ENCODE measurements at places on chromosomes 7 and 10. TPM values are rescaled to one million over a fixed set of nuclear protein-coding genes. Genes with fewer than 3 reads are reported as not detected.
A peak's percentile ranks its signal among the peaks of the same experiment; 100 is the strongest.

DNA sequence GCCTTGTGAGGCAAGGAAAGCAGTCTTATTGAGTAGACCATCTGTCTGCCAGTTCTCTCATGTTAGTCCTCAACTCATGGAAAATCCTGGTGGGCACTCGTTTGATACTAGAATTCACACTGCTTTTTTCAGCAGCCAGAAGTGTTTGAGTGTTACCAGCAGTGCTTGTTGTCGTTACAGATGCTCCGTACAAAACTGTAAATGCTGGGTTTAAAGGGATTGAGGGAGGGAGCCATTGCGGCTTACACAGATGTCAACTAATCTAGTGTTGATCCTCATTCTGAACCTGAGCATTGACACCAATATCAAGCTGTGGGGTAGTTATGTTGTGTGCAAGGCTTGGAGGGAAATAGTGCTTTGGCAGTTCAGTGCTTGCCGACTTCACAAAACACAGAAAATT is 348.6 kb downstream of the AUTS2 start:
- DNase-seq, result no peak

The SOSTDC1 gene
- total RNA-seq, result 1.4 TPM

DNA sequence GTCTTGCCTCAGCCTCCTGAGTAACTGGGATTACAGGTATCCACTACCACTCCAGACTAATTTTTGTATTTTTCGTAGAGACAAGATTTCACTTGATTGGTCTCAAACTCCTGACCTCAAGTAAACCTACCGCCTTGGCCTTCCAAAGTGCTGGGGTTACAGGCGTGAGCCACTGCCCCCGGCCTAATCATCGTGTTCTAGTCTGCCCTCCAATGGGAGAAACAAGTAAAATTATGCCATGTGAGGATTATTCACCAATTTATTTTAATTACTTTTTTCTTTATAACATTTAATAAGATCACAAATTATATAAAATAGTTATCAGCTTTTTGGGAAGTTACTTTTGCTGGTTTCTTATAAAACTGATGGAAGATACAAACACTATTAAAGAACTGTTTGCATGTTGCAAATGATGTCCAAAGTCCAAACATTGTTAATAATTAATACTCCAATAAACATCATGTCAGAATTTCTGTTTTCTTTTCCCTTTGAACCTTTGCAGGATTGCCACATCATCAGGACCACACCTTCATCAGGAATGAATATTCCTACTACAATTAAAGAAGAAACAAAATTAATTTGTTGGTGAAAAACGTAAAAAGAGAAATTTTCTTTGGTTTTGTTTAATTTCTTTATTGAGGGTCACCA is 786 bp upstream of the AKR1C4 start:
- no peak for DNase-seq

GRCh38 chr10:59830601-59831259 is 75.6 kb downstream of the CCDC6 start:
- no peak for DNase-seq

DNA sequence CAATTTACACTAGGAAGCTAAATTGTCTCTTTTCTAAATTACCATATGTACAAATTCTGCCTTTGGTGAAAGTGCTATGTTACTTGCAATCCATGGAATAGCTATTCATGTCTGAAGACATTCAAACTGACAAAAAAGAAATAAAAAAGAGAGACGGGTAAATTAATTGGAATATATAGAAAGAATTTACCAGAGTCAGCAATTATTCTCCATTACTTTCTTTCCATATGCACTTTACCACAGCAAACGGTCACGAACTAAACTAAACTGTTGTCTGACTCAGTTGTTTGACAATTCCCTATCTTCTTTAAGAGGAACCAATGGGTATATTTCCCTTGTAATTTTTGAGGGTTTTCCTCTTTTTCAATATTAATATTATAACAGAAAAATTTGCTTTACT is 85.7 kb downstream of the HOXA1 start:
- no peak for DNase-seq

The SPDYE2 gene
- 0.31 TPM for total RNA-seq

DNA sequence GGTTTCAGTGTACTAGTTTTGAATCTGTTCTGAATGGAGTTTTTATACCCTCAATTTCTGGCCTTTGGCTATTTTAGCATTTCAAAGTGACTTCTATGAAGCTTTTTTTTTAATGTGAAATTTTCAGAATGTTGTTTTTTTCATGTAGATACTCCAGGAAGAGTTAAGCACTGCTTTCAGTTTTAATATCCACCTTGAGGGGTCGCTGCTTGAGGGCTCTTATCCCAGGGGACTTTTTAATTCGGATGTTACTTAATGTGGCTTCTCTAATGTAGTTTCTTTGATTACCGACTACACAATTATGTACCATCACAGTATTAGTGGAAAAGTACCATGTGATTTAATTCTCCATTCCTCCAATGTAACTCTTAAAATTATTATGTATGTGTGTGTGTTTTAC is 5.2 kb downstream of the IFIT5 start:
- no peak for DNase-seq

The RPEL1 gene
- total RNA-seq, result not detected

The THSD7A gene
- total RNA-seq, result 30.9 TPM

GRCh38 chr7:98641646-98642500 is 24.8 kb downstream of the NPTX2 start:
- DNase-seq, result no peak

- DNase-seq, result no peak
These were observed 116.9 kb downstream of the EVX1 start for GRCh38 chr7:27359181-27360125.

The NCAPG2 gene
- total RNA-seq, result 11.7 TPM

GRCh38 chr7:105079348-105079747 is 65.3 kb downstream of the KMT2E start:
- DNase-seq, result no peak

The KCNMA1 gene
- 10.7 TPM for total RNA-seq

DNA sequence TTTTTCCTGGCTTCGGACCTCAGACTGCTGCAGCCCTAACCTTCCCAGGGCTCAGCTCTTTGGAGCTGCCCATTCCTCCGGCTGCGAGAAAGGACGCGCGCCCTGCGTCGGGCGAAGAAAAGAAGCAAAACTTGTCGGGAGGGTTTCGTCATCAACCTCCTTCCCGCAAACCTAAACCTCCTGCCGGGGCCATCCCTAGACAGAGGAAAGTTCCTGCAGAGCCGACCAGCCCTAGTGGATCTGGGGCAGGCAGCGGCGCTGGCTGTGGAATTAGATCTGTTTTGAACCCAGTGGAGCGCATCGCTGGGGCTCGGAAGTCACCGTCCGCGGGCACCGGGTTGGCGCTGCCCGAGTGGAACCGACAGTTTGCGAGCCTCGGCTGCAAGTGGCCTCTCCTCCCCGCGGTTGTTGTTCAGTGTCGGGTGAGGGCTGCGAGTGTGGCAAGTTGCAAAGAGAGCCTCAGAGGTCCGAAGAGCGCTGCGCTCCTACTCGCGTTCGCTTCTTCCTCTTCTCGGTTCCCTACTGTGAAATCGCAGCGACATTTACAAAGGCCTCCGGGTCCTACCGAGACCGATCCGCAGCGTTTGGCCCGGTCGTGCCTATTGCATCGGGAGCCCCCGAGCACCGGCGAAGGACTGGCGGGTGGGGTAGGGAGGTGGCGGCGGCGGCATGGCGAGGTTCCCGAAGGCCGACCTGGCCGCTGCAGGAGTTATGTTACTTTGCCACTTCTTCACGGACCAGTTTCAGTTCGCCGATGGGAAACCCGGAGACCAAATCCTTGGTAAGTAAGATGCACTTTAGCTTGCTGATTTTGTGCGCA is at the start of gene PLXDC2:
Gene PLXDC2, plus strand, starts transcription at position 22 of the 820 bp plus-strand sequence.
- peak; percentile 77 for DNase-seq

DNA sequence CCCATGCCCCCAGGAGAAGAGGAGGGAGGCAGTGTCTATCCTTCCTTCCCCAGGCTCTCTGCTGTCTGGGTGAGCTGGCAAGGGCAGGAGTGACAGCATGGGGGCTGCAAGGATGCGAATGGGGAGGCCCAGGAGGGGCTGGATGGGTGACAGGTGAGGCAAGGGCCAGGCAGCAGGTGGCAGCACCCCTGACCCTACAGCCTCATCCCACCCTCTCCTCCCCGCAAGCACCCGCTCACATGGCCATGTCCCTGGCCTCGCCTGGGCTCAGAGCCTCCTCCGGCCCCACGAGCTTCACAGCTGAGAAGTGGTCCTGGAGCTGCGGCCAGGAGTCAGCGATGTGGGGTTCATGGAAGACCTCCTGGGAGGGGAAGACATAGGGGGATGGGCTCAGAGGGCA is 5.4 kb downstream of the PLOD3 start:
- no peak for DNase-seq

DNA sequence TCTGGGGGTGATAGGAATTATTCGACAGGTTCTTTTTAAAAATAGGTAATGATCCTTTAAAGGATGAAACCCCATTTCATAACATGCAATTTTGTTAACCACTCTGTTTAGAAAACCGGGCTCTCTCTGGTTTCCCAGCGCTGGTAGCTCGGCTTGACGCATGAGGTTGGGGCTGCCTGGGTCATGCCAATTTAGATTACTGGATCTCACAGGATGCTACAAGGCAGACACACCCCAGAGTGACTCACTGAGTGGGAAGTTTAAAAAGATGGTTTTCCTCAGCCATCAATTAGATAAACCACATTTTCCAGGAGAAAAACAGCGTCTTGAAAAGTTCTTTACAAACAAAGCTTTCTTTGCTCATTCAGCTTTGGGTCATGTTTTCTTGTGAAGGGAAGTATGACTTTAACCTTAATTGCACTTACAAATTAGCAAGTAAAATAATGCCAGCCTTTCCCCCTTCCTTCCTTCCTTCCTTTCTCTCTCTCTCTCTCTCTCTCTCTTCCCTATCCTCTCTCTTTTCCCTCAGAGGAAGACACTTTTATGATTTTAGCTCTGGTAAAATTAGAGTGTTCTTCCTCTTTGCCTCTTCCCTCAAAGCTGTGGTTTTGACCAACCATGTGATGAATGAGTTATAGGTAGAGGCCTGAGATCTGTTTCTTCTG is 99.8 kb downstream of the EPDR1 start:
- DNase-seq, result no peak

The FGFBP3 gene
- 6.0 TPM for total RNA-seq

DNA sequence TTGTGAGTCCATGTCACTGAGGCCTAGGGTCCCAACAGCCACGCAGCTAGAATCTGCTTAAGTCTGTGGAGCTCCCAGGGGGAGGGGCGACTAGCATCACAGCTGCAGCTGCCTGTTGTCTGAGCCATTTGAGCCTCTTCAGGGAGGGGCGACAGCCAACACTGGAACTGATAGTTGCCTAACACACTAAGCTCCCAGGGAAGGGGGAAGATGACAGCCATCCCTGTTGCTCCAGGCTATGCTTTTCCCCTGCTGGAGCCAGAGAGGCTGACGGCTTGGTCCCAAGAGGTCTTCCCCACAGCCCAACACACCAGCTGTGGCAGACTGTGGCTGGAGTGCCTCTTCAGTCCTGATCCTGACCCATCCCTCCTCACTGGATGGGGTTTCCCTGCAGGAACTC is 817.5 kb downstream of the NXPH1 start:
- no peak for DNase-seq

- no peak for DNase-seq
These were observed 18.8 kb downstream of the CAMK2B start for GRCh38 chr7:44306606-44307005.

The CCL24 gene
- 0.67 TPM for total RNA-seq

GRCh38 chr10:110918269-110918642 is 724 bp downstream of the BBIP1 start:
- DNase-seq, result peak; percentile 97

DNA sequence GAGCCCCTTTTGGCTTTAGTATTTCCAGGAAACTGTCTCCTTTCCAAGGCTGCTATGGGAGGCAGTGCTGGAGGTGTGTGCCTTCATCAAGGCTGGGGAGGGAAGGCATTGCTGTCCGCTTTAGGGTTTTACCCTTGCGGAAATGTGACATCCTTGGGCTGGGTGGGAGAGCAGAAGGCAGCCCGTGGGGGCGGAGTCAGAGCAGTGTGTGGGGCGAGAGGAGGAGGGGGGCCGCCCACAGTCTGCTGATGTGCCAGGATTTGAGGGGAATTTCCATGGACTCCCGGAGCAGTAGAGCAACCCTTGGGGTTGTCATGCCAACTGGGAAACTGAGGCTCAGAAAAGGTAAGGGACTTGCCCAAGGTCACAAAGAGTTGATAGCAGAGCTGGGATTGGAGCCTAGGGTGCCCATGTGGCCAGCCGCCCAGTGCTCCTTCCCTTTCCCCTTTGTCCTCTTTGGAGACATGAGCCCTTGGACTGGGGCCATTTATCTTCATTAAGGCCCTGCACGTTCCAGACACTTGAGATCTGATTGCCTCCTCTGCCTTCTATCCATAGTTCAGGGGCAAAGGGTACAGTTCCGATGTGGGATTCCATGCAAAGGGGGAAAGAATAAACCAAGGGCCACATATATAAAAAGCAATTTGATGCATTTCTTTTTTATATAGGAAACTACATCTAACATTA is 22.2 kb downstream of the TSPAN15 start:
- DNase-seq, result no peak

The ARL4A gene
- total RNA-seq, result 21.2 TPM
